ENCODE measurements at places on chromosomes 5 and 9.

DNA sequence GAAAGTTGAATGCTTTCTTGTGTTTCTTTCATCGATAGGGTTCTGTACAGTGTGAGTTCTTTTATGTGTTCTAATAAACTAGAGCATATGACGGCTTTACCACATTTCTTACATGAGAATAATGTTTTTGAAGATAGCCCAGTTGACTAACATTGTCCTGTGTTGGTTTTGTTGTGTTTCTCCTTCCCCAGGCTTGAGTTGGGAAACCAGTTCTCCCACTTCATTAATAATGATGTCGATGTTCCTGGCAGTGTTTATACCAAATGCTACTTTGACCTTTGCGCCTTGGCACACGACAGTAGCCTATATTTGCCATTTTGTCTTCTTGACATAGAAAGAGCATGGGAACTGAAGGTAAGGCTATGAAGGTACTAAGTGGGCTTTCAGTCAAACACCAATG, 14.4 kb upstream of the ZNF782 start:
- DNase-seq: no peak

- DNase-seq: no peak
Observed at GRCh38 chr5:105632043-105632442, 2038.7 kb downstream of the EFNA5 start.

- DNase-seq: no peak
Observed at GRCh38 chr9:123113185-123113584, 79.7 kb downstream of the GPR21 start.

GRCh38 chr9:123040801-123041200, 7.3 kb downstream of the GPR21 start:
- no peak for DNase-seq

DNA sequence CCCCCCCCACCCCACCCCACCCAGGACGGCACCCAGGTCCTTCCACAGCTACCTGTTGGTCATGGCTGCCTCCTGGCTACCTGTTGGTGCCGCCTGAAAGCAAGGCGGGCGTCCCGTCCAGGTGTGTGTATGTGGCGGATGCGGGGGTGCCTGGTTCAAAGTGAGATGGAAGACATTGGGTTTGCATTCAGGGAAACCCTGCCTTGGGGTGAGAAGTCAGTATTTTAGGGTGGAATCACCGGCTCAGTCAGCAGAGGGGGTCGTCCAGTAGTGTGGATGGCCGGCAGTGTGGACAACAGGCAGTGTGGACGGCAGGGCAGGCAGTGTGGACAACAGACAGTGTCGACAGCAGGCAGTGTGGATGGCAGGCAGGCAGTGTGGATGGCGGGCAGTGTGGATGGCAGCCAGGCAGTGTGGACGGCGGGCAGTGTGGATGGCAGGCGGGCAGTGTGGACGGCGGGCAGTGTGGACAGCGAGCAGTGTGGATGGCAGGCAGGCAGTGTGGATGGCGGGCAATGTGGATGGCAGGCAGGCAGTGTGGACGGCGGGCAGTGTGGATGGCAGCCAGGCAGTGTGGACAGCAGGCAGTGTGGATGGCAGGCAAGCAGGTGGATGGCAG, 28.0 kb downstream of the NKD2 start:
- no peak for DNase-seq

DNA sequence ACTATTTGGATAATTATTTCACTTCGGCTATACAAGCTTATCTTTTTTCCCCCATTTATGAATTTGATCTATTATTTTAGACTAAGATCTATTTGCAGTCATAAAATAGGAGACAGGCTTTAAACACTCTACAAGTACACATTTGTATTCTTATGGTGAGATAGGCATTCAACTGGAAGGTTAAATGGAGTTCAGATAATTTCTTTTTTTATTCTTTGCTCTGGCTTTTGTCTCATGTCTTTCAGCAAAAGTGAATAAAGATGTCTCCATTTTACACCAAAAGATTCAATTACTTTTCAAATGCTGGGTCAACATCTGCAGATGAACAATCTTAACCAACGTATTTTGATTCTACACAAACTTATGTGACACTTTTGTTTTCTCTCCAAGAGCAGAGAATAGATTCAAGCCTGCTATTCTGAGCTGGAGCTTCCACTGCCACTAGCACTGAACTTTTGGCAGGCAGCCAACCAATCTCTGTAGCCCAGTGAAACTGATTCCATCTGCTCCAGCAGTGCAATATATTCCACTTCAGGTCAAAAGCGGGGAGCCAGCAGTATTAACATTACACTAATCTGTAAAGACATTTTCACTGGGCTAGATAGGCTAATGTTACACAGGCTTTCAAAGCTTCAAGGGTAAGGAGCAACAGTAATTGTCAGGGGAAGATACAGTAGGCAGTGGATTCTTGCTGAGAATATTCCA, 452.0 kb upstream of the ZNF608 start:
- peak; percentile 89 for DNase-seq

DNA sequence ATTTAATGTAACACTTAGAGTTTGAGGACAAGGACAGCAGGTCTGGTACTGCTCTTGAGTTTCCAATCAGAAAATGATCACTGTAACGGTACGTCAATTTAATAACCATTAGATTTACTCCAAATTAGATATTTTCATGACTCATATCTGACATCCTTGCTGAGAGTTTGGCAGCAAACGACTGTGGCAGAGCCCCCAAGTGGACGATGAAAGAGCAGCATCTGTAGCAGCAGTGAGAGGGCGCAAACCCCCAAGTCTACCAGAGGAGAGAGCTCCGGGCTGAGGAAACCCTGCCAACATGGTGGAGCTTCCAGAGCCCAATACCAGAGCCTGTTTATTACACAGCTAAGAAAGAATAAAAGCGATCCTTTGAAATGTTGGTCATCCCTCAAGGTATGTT, 73.2 kb upstream of the EPB41L4A start:
- peak; percentile 1 for DNase-seq

DNA sequence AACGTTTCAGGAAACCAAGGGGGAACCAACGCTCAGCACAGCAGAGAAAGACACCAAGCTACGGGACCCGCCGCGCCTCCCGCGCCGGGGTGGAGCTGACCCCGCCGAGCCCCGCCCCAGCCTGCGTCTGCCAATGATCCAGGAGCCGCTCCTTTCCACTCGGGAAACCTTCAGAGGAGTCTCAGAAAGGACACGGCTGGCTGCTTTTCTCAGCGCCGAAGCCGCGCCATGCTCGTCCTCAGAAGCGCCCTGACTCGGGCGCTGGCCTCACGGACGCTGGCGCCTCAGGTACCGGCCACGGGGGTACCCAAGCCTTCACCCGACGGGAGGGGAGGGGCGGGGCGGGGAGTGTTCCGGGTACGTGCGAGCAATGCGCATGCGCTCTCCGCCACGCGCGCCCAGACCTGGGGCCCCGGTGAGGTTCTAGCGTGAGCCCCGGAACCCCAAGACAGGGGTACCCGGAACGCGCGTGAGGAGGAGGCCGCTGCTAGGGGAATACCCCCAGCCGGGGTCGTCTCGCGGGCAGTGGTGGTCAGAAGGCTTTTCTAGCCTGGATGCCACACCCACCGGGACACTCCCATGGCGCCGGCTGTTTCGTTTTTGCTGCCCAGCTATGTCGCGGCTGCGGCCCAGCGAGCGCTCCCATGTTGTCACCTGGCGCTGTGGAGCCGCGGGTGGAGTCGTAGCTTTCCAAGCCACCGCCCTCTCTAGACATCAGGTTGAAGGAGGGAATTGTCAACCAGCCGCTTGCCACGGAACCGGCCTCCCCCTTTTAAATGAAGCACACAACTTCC, at the start of gene NIPSNAP3A:
Gene NIPSNAP3A (plus strand): TSS at position 119 of the 794 bp plus-strand sequence. CDS start 110 bp downstream, at position 229.
- peak; percentile 80 for DNase-seq

- DNase-seq: no peak
Observed at GRCh38 chr5:148620696-148621095, 33.6 kb downstream of the HTR4 start.

DNA sequence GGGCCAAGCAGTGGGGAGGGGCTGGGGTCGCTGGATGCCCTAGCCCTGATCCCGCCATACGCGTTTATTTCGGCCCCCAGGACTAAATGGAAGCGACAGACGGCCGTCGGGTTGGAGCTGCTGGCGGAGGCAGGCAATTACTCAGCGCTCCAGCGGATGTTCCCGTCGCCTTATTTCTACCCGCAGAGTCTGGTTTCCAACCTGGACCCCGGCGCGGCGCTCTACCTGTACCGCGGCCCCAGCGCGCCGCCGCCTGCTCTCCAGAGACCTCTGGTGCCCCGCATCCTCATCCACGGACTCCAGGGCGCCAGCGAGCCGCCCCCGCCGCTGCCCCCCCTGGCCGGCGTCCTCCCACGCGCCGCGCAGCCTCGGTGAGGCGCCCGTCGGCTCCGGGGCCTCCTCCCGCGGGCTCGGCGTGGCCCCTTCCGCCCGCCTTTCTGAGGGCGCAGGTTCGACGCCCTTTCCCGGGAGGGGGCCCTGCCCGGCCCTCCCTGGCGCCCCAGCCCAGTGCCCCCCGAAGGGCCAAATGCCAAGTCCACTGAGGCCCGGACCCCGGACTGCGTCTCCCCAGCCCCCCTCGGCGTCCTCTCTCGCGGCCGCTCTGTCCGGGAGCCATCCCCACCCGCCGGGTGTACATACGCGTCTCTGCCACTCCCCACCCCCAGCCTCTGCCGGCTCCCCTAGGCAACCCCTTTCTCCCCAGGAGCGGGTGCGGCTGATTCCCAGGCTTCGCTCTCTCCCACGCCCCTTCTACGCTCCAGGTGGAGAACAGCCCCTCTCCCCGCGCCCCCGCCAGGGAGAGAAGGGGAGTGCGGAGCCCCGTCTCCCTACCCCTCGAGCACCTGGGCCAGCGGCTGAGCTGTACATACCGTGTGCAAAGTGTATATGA, 7.0 kb downstream of the BARHL1 start:
- no peak for DNase-seq

DNA sequence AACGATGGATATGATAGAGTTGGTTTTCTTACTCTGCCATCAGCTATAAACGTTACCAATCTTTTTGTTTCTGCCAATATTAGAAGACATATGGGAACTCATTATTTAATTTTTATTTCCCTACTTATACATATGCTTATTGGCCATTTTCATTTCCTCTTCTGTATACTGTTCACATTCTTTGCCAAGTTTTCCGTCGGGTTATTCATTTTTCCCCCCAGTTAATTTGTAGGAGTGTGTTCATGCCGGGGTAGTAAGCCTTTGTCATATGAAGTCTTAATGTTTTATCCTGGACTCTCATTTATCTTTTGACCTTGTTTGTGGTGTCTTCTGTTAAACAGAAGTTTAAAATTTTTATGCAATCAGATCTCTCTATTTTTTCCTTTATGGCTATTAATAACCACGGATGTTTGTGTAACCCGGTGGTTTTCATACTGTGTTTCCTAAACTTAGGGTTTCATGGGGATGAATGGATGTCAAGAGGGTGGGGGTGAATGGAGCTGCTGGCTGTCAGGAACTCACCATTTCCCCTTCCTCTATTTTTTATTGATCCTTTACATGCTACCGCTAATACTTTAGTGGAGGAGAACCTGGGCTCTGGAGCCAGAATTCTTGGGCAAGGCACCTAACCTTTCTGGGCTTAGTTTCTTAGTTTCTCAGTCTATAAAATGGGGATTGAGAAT, 42.5 kb upstream of the PPARGC1B start:
- no peak for DNase-seq

DNA sequence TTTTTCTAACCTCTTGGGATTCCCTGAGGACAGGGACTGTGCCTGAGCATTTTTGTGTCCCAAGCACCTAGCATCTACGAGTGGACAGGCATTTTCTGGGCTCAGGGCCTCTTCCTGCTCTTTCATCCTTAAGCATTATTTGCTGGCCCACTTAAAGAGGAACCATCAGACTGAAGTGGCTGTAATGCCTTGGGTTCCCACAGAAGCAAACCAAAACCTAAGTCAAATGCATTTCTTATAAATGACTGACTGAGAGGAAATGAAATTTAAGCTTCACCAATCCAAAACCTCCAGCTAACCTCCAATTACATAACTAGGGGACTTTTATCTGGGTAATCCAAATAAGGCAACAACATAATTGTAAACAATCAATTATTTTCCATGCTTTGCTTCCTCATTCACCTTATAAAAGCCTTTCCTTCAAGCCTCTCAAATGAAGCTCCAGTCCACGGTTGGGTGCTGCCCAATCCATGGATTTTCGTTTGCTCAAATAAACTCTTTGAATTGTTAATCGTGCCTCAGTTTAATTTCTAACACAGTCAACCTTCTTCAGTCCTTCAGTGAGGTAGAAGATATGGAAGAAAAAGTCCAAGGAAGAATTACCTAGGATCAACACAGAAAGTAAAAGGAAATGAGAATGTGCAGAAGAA, 25.3 kb upstream of the SLC31A2 start:
- DNase-seq: no peak

DNA sequence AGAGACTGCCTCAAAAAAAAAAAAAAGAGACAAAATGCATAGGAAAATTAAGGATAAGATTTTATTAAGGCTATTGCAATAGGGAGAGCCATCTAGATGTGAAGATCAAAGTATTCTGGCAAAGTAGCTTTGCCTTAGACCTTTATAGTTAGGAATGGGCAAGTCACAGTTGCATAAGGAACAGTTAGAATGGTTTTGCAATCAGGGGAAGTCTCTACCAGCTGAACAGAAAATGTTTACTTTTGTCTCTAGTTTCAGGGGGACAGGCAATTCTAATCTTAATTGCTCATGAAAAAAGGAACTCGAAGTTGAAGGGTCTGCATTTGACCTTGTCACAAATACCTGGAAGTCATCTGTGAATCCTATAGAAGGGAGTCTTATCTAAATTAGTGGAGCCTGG, 13.1 kb upstream of the ATP6V1G1 start:
- DNase-seq: no peak

GRCh38 chr9:9729082-9729481, 883.7 kb downstream of the PTPRD start:
- DNase-seq: no peak

DNA sequence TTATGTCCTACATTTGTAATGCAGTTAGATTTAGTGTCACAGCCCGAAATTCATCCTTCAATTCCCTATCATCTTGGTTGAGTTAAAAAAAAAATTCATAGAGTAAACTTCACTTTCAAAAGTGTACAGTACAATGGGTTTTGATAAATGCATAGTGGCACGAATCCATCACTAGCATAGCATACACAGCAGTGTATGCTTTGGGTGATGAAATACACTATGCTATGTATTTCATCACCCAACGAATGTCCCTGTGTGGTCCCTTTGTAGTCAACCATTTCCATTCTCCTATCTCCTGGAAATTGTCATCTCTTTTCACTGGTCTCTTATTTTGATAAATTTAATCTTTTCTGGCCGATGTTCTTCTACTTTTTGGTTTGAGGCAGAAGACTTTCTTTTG, 129.4 kb upstream of the BASP1 start:
- DNase-seq: no peak

GRCh38 chr5:68409259-68409658, 193.7 kb downstream of the PIK3R1 start:
- no peak for DNase-seq

GRCh38 chr5:147963948-147964693, 57.8 kb upstream of the C5orf46 start:
- DNase-seq: no peak

- peak; percentile 13 for DNase-seq
Observed at GRCh38 chr5:138138949-138139780, at the start of gene NME5. TSS of gene NME5 (minus strand) at chr5:138139428. CDS start at chr5:138138780, 648 bp downstream.

GRCh38 chr9:81902626-81903025, 25.6 kb upstream of the SPATA31D4 start:
- no peak for DNase-seq

Data from NCI-H1092 (cell line).